Left ventricle myocardium inferior (tissue), 1 donor: ENCODE measurements at places on chromosomes 7 and 10. TPM values are rescaled to one million over a fixed set of nuclear protein-coding genes. Genes with fewer than 3 reads are reported as not detected.

GRCh38 chr7:117184367-117184766 is 138.5 kb downstream of the WNT2 start:
- DNase-seq: no peak

DNA sequence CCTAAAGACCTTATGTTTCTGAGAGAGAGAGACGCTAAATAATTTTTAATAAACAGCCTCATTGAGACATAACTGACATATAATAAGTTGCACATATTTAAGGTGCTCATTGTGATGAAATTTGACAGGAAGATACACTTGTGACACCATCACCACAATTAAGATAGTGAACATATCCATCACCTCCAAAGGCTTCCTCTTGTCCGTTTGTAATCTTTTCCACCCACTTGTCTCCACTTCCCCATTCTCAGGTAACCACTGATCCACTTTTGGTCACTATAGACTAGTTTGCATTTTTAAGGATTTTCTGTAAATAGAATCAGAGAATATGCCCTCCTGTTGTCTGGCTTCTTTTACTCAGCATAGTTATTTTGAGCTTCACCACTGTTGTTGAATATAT is 195.1 kb upstream of the WDR11 start:
- no peak for DNase-seq

- no peak for DNase-seq
These were observed 118.2 kb downstream of the VIPR2 start for GRCh38 chr7:159026271-159027055.

DNA sequence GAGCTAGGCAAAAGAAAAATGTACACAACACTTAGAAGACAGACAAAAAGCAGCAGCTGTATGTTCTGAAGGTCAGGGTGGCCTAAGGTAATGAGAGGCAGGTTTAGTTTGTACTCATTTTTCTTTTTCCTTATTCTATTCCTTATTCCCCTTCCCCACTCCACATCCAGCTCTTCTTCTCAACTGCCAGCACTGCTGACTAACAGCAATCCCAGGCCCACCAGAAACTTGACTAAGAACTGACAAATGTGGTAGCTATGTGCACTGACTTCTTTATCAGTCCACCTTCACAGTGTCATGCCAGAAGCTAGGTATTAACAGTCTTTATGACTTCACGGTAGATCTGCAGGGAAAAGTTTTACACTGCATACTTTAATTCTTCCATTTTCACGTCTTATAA is 6.1 kb downstream of the COPG2 start:
- DNase-seq: no peak

- no peak for DNase-seq
These were observed 1039.5 kb upstream of the SORCS1 start for GRCh38 chr10:108203905-108204527.

GRCh38 chr10:69361303-69361614 is 55.5 kb downstream of the TACR2 start:
- no peak for DNase-seq

DNA sequence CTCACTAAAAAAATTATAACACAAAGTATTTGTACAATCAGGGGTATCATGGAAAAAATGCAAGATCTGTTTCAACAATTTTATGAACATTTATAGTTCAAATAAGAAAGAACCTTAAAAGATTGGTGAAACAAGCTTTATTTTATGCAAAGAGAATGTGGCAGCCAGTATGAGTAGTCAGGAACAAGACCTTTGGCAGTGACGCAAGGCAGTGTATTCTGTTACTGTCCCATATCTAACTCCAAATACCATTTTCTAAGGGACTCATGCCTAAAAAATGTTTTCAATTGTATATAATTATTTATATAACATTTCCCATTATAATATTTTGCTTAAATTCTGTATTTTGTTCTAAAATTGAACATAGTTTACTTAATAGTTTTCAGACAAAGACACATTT is 19.1 kb upstream of the FAM53B start:
- DNase-seq: no peak

GRCh38 chr7:29988424-29989256 is 961 bp downstream of the SCRN1 start:
- peak; percentile 53 for DNase-seq

DNA sequence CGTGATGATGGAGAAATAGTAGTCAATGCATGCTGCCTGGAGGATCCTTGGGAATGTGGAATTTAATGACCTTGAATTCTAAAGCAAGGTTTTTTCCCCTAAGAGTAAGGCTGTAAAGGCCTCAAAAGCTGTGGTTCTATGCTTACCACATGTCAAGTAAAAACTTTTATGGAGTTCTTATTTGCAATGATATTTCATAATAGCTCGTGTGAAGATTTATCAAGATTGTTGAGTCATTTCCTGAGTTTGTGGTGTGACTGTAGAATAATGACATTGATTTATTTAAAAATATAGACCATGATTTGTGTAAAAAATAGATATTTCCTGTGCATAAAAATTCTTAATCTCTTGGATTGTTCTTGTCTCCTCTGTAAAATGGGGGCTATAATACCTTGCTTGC is 67.5 kb upstream of the SORCS1 start:
- no peak for DNase-seq

GRCh38 chr10:75159519-75159918 is 48.1 kb downstream of the SAMD8 start:
- DNase-seq: no peak

- no peak for DNase-seq
These were observed 26.8 kb downstream of the ZC3HC1 start for GRCh38 chr7:130024390-130024789.

GRCh38 chr10:96306516-96306915 is 2.3 kb downstream of the DNTT start:
- peak; percentile 61 for DNase-seq

DNA sequence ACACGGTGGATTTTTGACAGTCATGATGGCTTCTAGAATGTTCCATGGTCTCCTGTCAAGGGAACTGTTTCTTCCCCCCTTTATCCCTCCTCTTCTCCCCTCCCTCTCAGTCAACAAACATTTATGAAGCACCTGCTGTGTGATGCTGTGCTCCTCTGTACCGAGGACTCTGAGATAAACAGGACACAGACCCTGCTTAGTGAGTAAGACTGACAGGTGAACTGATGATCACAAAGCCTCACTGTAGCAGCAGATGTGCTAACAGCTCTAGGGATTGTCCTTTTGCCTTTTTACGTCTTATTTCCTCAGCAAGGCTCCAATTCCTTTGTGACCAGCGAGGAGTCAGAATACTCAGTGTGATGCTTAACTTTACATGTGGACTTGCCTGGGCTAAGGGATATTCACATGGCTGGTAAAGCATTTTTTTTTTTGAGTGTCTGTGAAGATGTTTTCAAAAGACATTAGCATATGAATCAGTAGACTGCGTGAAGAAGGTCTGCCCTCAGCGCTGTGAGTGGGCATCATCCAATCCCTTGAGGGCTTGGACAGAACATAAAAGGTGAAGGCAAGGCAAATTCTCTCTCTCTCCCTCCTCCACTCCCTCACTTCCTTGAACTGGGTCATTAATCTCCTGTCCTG is 170.1 kb downstream of the ADRA2A start:
- DNase-seq: no peak

GRCh38 chr10:108490944-108491343 is 1326.4 kb upstream of the SORCS1 start:
- no peak for DNase-seq

GRCh38 chr10:111873621-111874135 is 309.9 kb downstream of the GPAM start:
- DNase-seq: no peak

GRCh38 chr10:70122742-70123141 is 9.9 kb downstream of the AIFM2 start:
- no peak for DNase-seq

DNA sequence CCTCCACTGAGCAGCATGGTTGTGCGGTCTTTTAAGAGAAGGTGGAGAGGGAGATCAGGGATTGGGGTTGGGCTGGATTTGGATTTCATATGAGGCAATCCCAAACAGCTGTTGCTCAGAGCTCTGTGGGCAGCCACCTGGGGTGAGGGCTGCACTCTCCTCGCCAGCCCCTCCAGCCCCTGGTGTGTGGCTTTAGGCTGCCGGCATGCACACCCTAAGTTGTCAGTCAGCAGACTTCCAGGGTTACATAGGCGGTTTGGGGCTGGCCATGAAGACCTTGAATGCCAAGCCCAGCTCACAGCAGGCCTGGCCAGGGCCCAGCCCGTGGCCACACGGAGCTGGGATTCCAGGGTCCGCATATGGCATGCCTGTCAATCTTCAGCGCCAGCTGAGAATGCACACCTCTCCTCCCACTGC is 54.8 kb downstream of the ZMIZ1 start:
- DNase-seq: no peak

- no peak for DNase-seq
These were observed 565.7 kb downstream of the TCERG1L start for GRCh38 chr10:130745821-130746220.

- DNase-seq: no peak
These were observed 213.7 kb downstream of the ELMO1 start for GRCh38 chr7:37234928-37235327.

DNA sequence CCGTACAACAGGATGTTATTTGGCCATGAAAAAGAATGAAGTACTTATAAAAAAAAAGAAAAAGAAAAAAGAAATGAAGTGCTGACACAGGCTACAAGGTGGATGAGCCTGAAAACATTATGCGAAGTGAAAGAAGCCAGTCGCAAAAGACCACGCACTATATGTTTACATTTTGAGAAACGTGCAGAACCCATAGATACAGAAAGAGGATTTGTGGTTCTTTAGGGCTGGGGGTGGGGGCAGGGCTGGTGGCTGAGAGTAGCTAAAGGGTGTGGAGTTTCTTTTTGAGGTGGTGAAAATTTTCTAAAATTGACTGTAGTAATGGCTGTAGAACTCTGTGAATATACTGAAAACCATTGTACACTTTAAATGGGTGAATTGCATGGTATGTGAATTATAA is 86.0 kb upstream of the FAM20C start:
- DNase-seq: no peak

DNA sequence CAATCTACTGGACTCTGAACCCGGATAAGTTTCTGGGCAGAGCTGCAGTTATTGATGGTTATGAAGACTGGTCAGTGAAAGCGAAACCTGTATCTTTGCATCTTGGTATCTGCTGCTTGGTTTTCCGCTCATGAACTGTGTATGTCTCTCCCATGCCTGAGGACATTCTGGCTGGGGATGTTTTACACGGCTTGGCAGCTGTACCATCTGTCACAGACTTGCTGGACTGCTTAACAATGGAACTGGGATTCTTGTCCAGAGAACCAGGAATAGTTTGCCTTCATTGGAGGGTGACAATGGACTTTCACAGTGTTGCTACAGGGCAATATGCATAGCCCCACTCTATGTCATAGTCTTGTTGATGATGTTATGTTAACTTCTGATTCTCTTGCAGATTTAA is 119.9 kb upstream of the TMEM106B start:
- no peak for DNase-seq

DNA sequence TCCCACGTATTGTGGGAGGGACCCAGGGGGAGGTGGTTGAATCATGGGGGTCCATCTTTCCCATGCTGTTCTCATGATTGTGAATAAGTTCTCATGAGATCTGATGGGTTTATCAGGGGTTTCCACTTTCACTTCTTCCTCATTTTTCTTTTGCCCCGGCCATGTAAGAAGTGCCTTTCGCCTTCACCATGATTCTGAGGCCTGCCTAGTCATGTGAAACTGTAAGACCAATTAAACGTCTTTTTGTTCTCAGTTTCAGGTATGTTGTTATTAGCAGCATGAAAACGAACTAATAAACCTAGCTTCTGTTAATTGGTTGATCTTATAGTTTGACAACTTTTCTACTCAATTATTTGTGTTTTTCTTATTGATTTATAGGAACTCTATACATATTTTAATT is 206.3 kb downstream of the NXPH1 start:
- DNase-seq: no peak

GRCh38 chr7:149788300-149788851 is 15.0 kb upstream of the ZNF467 start:
- no peak for DNase-seq

DNA sequence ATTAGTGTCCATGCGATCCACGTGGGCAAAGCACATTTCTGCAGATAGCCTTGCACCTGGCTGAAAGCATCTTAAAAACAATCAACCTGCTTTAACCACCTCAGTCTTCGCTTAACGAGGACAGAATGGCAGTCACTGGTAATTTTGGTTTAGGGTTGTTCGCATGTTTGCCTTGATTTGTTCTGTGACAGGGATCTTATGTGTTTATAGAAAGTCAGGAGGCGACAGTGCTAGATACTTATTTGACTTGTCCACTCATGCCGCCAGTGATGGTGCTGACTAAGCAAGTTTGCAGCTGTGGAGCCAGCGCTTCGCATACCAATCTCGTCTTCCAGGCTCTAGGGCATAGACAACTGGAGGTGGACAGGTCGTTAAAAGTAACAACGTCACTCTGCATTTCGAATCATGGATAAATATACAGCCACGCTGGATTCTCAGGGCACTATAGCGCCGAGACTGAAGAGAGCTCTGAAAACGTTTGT is 1.2 kb upstream of the TMEM243 start:
- DNase-seq: no peak

DNA sequence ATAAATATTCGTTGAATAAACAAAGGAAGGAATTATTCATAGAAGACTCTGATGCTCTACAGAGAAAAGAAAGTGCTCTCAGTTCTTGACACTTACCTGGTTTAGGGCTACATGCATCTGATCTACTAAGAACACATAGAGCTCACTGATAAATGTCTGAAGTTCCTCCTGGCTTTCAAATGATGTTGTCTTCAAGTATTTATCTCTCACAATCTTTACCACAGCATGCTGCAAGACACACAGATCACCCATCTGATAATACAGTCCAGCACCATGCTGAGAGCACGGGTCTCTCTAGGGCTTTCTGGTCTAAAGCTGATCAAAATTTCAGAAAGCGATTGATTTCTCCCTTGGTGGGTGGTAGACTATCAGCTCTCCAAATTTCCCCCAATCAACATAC is 44.5 kb upstream of the MRPS16 start:
- DNase-seq: no peak

GRCh38 chr7:18420748-18421147 is 74.8 kb upstream of the HDAC9 start:
- no peak for DNase-seq

GRCh38 chr7:12196386-12196785 is 14.7 kb upstream of the TMEM106B start:
- no peak for DNase-seq

Gene C10orf105
- 0.05 TPM for total RNA-seq

Gene FAM131B
- total RNA-seq: 0.47 TPM

Gene GSAP
- 7.2 TPM for total RNA-seq

Gene TMEM184A
- total RNA-seq: 0.36 TPM

Gene OR2A42
- not detected for total RNA-seq

Gene PIP
- total RNA-seq: not detected

Gene NKX2-3
- not detected for total RNA-seq

Gene SUFU
- 7.9 TPM for total RNA-seq

Gene ATP6V0E2
- 120 TPM for total RNA-seq

Gene POU6F2
- 0.44 TPM for total RNA-seq

Gene SRRM3
- 6.1 TPM for total RNA-seq

Gene BZW2
- 308 TPM for total RNA-seq
